ENCODE measurements at places on chromosomes 7 and 10.

GRCh38 chr10:121860810-121861209, 67.0 kb downstream of the ATE1 start:
- no peak for DNase-seq

- no peak for DNase-seq
Measured at GRCh38 chr7:98733036-98733435, 116.0 kb downstream of the NPTX2 start.

GRCh38 chr7:123675181-123675473, 19.5 kb downstream of the LMOD2 start:
- no peak for DNase-seq

DNA sequence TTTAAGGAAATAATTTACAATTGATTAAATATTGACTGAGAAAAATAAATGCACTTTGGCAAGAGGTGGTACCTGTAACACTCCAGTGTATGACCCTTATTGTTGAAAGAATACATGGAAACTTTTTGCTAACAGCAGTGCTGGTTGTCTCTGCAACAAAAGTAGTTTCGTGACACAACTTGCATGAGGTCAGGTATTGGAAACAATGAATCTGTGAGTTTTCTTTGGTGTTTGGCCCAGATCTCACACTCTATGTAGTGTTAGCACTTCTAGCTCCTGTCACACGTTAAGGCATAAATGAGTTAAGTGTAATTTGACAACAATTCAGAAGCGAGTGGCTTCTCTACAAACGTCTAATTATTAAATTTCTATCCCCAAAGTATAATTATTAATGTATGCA, 137.7 kb upstream of the MDFIC start:
- DNase-seq, result no peak

DNA sequence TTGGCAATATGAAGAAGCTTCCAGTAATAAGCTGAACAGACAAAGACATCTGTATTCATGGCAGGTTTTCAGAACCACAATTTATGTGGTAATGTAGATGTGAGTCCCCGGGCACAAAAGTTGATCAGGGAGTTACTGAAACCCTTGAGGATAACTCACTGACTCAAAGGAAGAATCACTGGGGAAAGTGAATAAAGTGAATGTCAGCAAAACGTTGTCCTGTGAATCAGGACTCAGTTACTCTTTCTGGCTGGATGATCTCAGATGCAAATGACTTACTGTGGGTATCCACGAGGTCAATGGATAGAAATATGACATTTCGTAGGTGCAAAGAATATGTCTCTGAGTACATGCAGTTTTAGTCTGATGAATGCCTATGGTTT, 172.8 kb upstream of the CTBP2 start:
- no peak for DNase-seq

DNA sequence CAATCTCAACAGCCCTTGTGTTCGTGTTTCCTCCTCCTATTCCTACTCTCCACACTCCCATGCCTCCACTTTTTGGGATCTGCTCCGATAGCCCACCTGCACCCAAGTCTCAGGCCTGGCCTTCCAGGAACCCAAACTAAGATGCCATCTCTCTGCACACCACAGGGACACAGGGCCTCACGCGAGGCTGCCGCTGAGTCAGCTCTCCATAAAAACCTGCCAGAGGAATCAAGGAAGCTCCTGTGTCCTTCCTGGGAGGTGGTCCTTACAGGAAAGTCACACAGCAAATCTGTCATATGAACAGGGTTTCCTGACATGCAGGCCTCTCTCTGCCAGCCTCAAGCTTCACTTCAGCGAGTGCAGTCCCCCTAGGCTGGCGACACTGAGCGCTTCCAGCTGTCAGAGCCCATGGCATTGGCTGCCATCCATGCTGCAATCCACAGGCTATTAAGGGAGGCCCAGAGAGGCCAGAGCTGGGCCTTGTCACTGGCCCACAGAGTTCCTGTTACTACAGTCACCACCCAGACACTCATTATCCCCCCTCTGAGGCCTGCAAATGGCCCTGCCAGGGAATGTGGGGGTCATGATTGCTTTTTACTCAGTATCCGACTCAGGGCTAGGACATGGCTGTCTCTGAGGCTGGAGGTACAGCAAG, 151.4 kb downstream of the OAT start:
- no peak for DNase-seq

DNA sequence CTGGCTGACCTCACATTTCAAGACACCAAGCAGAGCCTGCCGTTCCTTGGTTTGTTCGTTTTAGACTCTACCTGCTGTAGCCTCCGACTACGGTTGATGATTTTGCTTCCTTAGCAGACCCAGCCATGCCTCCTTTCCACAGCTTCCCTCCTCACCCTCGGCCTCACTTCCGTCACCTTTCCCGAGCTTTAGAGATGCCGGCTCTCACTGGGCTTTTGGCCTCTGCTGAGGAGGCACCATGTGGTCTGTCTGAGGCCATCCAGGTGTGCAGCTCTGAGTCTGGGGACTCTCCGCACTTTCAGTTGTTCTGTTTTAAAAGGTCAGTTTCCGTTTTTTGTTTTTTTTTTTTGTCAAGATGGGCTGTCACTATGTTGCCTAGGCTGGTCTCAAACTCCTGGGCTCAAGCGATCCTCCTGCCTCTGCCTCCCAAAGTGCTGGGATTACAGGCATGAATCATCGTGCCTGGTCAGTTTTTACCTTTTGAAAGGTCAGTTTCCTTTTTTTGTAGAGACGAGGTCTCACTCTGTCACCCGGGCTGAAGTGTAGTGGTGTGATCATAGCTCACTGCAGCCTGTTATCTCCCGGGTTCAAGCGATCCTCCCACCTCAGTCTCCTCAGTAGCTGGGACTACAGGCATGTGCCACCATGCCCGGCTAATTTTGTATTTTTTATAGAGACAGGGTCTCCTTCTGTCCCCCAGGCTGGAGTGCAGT, 11.7 kb downstream of the ORAI2 start:
- no peak for DNase-seq

DNA sequence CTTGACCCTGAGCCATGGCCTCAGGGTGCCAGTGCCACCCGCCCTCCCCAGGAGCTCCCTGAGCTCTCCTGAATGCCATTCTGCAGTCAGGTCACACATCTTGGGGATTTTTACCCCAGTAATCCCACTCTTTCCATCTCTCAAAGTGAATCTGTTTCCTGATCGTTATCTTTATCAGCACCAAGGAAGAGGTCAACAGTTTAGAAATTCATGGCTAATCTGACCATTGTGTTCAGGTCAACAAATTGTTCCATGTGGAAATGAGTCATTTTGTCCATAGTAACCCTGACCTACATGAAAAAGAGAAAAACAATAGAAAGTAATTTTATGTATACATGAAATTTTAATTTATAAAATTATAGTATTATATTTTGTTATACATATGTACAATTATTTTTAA, 28.8 kb upstream of the ZNF488 start:
- DNase-seq, result no peak

- no peak for DNase-seq
Measured at GRCh38 chr10:116669832-116670644, 49.3 kb downstream of the PNLIPRP2 start.

- no peak for DNase-seq
Measured at GRCh38 chr10:30073767-30074060, 14.3 kb upstream of the JCAD start.

DNA sequence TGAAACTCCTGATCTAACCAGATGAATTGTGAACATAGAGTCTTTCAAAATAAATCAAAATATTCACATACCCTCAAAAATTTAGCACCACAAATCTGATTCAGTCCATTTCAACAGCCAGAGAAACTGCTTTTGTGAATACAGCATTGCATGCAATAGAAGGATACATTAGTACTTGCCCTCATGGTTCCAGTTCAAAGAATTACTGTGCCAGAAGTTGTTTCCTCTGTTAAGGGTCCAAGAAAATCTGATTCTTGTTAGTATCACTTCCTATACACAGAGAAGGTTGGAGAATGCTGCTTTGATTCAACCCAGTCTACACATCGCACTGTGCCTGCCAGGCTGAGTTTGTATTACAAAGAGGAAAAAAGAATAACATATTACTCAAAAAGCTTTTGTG, 115.6 kb downstream of the TFEC start:
- no peak for DNase-seq

GRCh38 chr7:69844264-69844868, 246.1 kb downstream of the AUTS2 start:
- no peak for DNase-seq

DNA sequence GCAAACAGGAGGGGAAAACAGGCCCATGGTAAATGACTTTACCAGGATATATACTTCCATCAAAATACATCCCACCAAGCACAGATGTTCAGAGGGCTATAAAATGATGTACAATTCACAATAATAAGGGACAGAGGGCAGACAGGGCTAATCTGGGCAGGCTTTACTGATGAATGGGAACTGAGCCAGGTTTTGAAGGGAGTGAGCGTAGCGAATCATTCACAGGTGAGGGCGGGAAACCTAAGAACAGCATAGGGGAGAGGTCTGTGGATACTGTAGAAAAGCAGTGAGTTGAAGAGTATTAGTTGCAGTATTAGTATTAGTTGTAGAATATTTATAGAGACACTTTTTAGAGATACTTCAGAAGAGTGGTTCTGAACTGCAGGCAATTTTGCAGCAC, 180.8 kb downstream of the JAZF1 start:
- no peak for DNase-seq

DNA sequence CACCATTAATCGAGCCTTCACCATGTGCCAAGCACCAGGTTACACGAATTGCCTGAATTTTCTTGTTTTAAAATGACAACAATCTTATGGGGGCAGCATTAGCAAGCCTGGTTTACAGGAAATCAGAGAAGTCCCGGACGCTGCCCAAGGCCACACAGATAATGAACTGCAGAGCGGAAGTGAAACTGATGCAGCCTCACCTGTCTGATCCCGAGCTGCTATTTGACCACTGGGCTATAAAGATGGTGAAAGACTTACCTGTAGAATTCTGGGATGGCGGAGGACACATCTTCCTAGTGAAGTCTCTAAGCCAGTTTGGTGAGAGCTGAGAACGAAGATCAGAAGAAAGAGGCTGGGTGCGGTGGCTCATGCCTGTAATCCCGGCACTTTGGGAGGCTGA, 21.7 kb upstream of the GALNTL5 start:
- DNase-seq, result no peak

DNA sequence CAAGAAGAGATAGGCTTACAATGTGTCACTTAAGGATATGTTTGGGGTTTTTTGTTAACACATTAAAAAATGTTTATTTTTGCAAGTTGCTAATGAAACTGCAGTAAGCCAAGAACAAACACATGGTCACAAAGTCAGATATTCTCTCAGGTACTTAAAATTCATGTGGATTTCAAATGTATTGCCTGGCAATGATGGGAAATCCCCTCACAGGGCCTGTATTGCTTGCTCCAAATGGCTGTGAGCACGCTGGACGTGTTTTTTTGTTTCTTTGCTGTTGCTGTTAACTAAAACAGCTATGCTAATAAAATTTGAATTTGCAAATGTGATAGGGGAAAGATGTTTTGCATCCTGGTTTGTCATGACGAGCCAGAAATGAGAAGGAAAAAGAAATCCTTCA, 3.8 kb upstream of the CELF2 start:
- DNase-seq, result no peak

GRCh38 chr7:92881091-92881485, 44.7 kb upstream of the CDK6 start:
- no peak for DNase-seq

DNA sequence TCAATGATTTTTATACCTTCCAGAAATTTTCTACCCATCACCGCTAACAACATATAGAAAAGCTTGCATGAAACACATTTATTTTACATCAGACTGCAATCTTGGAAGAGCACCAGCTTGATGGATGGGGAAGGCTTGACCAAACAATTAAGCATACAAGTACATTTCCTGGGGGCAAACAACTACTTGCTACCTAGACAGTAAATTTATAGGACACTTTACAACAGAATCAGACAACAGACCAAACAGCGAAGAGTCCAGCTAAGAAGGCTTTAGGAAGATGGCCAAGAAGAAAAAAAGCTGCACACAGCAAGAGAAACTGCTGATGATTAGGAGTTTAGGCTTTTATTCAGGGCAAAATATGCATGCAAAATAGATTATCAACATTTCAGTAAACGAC, 8.0 kb downstream of the AASS start:
- no peak for DNase-seq

GRCh38 chr7:131948434-131949053, 392.1 kb upstream of the PODXL start:
- DNase-seq, result peak; percentile 76

- no peak for DNase-seq
Measured at GRCh38 chr10:88245974-88246511, 337.1 kb downstream of the RNLS start.

DNA sequence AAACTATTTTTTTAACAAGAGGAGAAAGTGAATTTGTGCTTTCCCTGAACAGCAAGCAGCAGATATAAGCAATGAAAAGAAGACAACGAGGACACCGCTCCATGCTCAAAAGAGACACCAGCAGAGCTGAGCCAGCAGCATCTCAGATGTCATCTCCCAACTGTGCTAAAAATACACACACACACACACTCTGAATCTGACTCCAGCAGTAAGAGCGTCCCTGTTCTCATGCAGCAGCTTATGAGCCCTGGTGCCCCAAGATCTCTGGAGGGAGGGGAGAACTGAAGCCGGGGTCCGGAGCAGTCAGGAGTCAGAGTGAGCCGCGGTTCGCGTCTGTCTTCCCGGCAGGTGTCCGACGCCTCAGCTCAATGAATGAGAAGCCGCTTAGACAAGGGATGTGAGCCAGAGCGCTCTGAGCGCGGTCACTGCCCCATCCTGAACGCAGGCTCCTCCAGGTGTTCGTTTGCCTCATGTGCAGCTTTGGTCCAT, 49.2 kb downstream of the SVIL start:
- DNase-seq, result no peak

GRCh38 chr7:101910991-101911799, 93.8 kb downstream of the CUX1 start:
- DNase-seq, result no peak

GRCh38 chr10:24350070-24350921, 141.4 kb downstream of the KIAA1217 start:
- no peak for DNase-seq

DNA sequence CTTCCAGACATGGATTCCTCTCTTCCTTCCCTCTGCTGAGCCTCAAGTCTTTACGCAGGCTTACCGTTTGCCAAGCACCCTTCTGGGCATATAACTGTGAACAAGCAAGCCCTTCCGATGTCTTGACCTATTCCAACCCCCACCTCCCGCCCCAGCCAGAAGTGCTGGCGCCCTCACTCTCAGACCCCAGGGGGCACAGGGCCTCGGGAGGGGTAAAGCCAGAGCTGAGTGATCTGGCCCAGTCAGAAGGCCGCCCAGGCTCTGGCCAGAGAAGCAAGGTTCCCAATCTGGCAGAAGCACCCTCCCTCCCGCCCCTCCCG, 1.2 kb downstream of the PRRT4 start:
- no peak for DNase-seq

- DNase-seq, result no peak
Measured at GRCh38 chr7:140674356-140674800, 1.6 kb downstream of the ADCK2 start.

GRCh38 chr10:58240531-58240930, 27.2 kb downstream of the IPMK start:
- DNase-seq, result no peak

GRCh38 chr7:45087301-45088145, 1.2 kb downstream of the NACAD start:
- no peak for DNase-seq

DNA sequence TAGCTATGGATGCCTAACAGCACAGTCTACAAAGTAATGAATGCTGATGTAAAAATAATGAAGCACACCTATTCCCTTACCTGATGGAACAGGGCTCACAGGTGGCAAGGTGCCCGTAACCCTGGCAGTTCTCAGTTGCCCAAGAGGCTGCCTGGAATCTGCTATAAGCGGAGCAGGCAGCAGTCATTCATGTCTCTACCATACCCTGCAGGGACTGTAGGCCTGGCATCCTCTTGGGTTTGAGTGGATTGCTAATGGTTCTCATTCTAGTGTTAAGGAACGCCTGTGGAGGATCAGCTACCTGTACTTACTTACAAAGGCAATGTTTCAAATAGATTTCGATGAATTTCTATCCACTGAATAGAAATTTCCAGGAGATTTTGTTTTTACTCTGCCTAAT, 38.4 kb downstream of the BAIAP2L1 start:
- DNase-seq, result no peak

Measured in thoracic aorta (tissue), 2 donors.